ENCODE measurements at places on chromosomes 5 and 9.

GRCh38 chr5:54610197-54610944, 92.8 kb downstream of the SNX18 start:
- DNase-seq, result peak; percentile 3

GRCh38 chr9:70060148-70060882, 16.7 kb downstream of the MAMDC2 start:
- DNase-seq, result no peak

DNA sequence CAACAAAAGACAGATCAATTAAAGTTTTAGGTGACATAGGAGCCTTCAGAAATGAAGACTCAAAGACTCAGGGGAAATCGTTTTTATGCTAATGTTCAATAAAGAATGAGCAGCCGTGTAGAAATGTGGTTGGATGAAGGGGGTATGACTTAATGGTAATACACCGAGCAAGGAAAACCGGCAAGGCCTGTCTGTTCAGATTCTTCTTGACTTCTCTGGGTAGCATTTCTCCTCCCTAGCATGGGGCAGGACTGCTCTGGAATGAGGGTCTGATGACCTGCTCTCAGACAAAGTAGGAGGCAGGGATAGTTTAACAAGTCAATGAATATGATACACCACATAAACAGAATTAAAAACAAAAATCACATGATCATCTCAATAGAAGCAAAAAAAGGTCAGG, 487.4 kb downstream of the ZNF608 start:
- no peak for DNase-seq

GRCh38 chr5:132428484-132429462, 59.3 kb downstream of the SLC22A5 start:
- DNase-seq, result no peak

DNA sequence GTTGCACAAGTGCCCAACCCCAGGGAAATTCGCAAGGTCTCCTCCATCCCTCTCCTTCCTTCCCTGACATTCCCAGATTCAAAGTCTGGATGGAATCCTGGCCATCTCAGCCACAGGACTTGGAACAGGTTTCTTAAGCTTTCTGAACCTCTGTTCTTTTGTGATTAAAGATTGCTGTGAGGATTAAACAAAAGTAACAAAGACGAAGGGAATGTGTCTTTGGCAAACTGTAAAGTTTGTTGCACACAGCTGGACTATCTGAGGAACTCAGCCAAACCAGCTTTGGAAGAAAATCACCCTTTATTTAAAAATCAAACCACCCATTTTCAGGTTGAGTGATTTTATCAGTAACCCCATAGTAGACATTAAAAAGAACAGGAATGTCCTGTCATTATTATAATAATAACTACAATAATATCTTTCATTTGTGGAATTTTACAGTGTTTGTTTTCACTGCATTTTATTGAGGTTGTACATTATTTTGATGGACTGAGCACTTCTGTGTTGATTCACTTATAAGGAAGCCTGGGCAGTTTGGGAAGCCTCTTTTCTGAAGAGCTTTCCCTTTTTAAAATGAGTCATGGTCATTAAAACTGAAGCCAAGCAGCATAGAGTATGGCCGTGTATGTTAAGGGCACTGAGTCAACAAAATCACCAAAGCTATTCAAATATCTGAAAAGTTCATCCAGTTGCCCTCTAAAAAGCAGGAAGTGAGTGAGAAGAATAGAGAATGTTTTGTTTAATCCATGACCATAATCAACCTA, 310.2 kb downstream of the AGTPBP1 start:
- no peak for DNase-seq

DNA sequence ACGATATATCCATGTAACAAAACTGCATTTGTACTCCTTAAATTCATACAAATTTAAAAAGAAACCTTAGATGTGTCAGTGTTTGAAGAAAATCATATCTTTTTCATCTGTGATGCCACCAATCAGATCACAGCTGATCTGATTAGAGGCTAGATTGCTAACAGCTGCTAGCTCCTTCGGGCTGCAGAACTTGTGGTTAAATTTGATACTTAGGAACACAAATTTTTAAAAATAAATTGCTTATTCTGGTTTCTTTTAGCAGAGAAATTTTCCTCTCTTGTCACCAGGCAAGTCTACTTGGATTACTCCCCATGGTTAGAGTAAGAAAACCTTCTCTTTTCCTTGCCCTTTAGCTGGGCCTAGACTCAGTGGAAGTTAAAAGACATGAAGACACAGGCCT, 94.6 kb upstream of the RANBP6 start:
- no peak for DNase-seq

All from stimulated activated CD4-positive, alpha-beta T cell treated with anti-CD3 and anti-CD28 coated beads, Interleukin-2, amount 100 ng/mL, for 4 hours (primary cell).